ENCODE measurements at places on chromosomes 6 and 20.

GRCh38 chr6:99810942-99811620, 182.9 kb downstream of the MCHR2 start:
- no peak for DNase-seq

DNA sequence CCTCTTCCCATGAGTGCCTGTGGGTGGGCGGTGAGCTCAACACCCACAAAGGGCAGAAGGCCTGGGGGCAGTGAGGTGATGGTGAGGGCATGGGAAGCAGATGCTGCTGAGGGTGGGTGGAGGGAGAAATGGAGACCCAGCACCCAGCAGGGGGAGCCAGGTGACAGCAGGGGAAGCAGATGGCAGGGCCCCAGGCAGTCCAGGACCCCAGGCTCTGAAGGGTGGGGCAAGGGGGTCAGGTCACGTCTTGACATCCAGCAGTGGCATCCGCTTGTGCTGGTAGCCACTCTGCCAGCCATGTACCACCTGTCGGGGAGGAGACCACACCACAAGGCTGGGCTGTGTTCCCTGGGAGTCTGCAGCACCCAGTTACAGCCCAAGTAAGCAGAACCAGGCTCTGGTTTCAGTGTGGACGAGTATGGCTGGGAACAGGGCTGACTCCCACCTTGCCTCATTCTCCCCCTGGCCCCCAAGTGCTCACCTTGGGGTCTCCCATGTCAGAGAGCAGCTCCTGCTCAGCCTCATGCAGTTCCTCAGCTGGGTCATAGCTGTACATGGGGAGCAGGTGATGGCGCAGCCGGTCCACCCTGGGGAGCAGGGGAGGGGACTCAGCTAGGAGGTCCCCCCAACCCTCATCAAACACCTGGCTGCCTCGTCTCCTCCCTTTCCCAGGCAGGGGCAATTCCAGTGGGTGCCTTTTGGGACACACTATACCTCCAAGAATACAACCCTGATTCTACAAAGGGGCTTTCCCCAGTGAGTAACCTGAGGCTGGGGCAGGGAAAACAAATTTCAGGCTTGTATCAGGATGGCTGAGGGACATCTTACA, 2.0 kb downstream of the SMIM29 start:
- peak; percentile 65 for DNase-seq

- no peak for DNase-seq
These were observed 17.9 kb downstream of the CASS4 start for GRCh38 chr20:56429941-56430340.

DNA sequence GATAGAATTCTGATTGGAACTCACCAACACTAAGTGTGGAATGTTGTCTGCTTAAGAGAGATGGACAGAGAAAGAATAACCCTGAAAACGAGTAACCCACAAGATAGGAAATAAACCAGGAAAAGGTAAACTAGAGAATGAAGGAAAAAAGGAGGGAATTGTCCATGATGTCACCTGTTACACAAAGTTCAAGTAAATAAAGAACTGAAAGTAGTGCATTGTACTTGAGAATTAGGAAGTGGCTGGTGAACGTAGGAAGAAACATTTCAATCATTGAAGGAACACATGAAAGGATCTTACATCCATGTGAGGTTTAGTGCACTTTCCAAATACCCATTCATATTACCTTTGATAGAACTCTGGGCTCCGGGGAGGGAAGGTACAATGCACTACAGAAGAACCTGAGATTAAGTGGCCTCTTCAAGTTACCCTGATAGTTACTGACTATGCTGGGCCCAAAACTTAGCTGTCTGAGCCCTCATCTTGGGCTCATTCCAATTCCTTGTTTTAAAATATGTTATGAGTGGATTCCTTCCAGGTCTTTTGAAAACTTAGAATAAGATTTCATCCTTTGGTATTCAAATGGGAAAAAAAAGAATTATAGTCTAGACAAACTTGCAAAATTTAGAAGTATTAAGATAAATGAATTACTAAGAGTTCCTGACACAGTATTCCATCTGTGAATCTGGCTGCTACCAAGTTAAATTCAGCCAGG, 1.1 kb upstream of the STX7 start:
- DNase-seq = no peak

DNA sequence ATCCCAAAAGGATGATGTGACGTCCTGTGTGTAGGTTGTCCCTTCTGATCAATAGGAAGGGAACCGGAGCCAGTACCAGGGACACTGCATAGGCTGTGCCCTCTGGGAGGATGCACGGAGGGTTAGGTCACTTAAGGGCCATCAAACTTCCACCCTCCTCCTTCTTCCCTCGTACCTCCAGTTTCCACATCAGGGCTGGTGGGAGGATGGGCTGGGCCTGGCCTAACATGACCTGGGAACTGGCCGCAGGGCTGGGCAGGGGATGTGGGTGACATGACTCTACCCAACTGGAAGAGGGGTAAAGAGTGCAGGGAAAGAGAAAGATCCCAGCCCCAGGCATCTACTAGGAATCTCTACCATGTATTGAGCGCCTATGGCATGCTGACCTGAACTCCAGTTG, 46.2 kb upstream of the MDGA1 start:
- no peak for DNase-seq

DNA sequence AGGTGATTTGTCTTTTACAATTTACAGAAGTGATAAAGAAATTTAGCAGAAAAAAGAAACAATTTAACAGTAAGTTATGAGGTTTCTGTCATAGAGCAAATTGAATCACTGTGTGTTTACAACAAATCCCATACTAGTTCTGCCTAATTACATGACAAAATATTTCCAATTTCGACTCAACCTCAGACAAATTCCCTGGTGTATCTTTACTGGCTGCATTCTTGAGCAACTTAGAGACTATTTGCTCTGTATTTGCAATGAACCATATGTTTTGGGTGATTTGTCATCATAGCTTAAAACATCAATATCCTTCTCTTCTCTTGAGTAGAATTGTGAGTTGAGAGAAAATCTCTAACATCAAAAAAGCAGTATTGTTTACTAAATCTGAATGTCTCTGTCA, 128.7 kb downstream of the SIM1 start:
- DNase-seq = no peak

DNA sequence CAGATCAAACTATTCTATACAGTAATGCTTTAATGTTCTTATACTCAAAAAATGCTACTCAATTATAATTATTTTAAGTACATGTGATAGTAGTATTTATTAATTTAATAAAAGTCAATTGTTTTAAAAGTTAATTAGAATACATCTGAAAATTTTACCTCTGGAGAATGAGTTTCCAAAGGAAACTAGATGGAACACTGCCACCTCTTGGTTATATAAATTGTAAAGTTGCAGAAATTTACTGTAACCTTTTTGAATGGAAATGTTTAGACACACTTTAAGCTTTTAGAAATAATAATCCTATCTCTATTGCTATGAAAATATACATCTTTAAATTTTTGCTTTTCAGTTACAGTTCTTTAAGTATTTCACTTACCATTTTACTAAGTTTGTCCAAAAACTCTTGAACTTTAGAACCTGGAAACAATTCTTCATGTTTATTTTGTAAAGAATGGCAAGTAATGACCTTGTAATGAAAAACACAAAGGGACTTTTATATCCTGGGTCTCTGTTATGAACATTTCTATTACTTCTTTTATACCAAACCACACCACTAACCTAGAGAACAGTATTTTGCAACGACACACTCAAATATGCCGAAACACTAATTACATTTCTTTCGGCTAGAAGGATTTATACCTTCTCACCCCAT, 10.9 kb upstream of the BMP5 start:
- no peak for DNase-seq

GRCh38 chr6:23170049-23170448, 600.7 kb downstream of the HDGFL1 start:
- DNase-seq = no peak

GRCh38 chr6:84763886-84764331, 489 bp downstream of the TBX18 start:
- DNase-seq = no peak

GRCh38 chr6:50353603-50354002, 303.9 kb upstream of the DEFB112 start:
- DNase-seq = no peak

DNA sequence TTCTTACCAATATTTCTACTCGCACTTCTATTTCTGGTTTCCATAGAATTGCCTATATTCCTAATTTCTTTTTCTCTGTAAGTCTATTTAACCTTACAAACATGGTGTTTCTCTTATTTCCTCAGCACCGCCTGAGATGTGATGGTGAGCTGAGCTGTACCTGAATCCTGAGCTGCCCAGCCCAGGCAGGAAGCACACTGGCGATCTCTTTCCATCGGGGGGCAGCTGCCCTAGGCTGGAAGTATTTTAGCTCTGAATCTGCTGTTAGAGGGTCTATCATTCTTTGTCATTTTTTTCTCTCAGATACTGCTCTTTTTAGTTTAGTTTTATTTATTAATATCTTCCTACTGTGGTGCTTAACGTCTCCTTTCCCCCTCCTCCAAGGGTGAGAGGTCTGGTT, 173.4 kb upstream of the SLC35B3 start:
- DNase-seq = no peak

- no peak for DNase-seq
These were observed 103.5 kb downstream of the BCAS1 start for GRCh38 chr20:53966774-53967398.

DNA sequence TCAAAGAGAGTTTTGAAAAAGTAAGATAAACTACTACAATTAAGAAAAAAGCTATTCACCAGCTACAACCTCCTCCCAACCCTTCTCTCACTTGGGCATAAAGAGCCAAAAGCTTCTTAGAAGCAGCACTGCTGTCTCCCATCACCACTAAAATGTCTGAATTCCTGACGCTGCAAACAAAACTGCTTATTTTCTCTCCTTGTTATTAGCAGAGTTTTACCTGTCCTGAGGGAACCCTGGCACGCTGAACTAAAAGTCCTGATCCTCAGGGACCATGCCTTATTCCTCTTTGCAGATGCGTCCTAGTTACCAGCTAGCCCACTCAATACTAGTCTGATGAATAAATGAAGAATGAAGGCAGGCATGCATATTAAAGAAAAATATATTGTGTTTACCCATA, 1.1 kb downstream of the HACE1 start:
- DNase-seq = no peak

DNA sequence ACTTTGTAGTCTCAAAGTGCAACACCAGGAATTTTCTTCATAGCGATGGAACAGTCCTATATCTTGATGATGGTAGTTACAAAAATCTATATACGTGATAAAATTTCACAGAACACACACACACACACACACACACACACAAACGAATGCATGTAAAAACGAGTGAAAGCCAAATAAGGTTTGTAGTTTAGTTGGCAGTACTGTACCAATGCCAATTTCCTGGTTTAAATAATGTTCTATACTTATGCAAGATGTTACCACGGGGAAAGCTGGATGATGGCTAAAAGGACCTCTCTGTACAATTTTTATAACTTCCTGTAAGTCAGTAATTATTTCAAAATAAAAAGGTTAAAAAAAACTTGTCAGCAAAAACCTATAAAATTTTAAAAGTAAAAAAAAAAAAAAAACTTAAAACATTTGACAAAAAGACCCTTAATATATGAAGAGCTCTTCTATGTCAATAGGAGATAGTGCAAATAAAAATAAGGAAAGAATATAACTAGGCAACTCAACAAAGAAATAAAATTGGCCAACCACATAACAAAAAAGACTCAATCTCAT, 37.6 kb downstream of the PDSS2 start:
- no peak for DNase-seq

DNA sequence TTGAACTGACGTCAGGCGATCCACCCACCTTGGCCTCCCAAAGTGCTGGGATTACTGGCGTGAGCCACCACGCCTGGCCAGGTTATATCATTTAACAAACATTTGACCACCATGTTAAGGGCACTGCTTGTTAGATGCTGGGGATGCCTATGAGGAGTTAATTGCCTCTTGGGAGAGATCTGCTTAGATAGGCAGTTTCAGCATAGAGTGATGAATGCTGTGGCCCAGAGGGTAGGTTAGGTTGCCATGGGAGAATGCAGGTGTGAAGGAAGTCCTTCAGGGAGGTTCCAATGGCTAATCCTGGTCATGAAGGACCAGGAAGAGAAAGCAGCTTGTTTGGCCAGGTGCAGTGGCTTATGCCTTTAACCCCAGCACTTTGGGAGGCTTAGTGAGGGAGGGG, 17.0 kb downstream of the PHF20 start:
- DNase-seq = no peak

- DNase-seq = no peak
These were observed 29.5 kb downstream of the RIOK1 start for GRCh38 chr6:7419065-7419464.

DNA sequence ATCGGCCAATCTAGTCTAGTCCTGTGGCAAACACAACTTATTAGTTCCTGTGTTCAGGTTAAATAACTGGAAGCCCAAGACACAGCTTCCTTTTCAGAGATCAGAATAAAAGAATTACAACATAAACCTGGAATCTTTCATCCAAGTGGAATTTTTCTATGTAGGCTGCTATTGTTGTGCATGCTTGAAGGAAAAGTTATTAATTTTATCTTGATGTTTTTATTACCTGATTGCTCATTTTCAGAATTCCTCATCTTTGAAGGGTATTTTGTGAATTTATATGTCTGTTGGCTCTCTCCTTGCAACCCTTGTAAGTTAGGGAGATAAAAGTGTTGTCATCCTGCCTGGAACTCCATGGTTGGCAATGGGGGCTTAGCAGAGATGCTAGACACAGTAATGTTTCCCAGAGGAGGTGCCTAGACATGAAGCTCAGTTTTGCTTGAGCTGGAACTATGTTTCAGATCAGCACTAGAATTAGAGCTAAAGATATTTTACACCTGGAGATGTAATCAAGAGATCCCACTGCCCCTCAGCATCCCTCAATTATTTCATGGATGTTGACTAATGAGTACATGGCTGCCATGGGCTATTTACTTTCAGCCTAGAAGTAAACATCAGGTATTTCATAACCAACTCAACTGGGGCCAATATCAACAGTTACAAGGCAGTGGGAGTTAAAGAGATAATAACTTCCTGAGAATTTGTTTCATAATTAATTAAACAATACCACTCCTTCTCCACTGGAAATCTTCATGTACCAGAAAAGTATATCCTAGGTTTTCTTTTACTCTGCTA, 367.0 kb upstream of the MARCKS start:
- DNase-seq = no peak

DNA sequence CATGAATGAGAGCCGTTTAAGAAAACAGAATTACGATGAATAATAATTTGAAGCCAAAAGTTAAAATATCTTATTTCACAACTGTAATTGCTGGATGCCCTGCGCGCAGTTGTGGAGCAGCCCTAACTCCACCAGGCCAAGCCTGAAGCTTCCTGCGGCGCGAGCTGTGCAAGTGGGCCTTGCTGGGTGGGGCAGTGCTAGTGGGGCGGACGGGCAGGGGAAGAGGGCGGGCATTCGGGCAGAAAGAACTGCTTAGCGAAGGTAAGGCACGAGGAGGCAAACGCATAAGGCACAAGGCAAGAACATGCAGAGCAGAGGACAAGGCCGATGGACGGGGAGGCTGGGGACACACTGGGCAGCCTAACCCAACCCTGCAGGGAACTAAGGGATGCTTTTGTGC, 2.3 kb downstream of the HLA-DQB2 start:
- no peak for DNase-seq

DNA sequence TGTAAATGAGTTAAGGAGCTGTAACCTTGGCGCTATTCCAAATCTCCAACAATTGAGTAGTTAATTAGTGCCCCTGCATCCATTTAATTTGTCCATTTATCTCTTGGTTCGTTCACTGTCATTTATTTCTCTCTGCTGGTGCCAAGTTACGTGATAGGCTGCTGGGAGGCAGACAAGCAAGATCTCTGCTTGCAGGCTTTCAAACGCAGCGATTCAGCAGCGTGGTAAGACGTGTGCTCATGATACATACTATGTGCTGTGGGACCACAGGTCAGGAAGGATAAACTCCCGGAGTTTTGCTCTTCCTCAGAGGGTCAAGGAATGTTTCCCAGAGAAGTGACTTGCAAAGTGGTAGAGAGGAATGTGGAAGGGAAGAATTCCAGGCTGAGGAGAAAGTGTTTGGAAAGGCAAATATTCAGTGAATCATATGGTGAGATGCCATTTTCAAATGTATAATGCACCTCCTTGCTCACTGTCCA, 46.4 kb downstream of the UTRN start:
- no peak for DNase-seq
